Activated CD4-positive, alpha-beta T cell treated with anti-CD3 and anti-CD28 coated beads for 24 hours (primary cell): ENCODE measurements at places on chromosomes 12 and 14.
A peak's percentile ranks its signal among the peaks of the same experiment; 100 is the strongest.

GRCh38 chr12:27982385-27982784 is 9.9 kb upstream of the PTHLH start:
- no peak for DNase-seq

- DNase-seq: no peak
These were observed 344.4 kb downstream of the FUT8 start for GRCh38 chr14:65756880-65757279.

DNA sequence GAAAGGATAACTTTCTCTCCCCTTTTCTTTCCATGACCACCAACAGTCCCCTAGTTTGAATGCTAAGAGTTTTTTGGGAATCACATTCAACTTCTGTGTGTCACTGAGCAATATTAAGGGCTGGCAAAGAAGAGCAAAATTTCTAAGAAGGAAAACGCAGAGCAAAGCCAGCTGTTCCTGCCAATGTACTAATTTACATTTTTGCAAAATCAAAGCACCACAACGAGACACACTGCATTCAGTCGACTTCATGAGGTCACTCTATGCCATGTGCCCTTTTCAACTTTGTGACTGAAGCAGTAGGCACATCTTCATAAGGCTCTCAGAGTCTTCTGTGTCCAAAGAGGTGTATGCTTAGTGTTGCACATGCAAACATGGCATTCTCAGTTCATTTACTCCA is 66.4 kb downstream of the PTPRR start:
- DNase-seq: no peak

DNA sequence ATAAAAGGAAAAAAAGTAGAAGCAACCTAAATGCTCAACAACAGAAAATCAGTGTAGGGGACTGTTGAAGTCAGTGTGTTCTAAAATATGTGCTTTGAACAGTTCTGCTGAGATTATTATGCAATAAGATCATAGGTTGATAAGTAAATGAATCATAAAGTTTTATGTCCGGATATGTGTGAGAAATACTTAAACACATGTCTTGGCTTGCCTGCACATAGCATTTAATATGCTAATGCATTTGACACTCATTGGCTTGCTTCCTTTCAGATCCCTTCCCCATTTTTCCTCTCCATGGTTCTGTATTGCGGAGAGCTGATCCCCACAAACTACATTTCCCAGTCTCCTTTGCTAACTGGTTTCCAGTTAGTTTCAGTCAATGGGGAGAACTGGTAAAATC is 573.8 kb upstream of the TBX3 start:
- DNase-seq: no peak

DNA sequence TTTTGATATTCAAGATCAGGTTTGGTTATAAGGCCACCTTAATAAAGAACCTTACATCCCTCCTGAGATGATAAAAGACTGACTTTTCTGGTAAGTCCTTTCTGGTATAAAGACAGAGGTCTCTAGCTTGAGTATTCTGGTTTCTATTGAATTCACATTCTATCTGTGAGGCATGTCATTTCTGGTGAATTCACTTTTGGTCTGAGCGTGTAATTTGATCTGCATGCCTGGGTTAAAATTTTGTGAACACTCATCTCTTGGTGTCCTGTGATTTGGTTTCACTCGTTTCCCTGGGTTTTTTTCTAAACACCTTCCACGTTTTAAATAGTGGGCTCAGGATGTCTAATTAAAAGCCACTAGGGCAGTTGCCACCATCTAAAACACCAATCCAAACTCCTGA is 12.2 kb downstream of the EIF5 start:
- no peak for DNase-seq

GRCh38 chr12:34186492-34186891 is 164.2 kb downstream of the ALG10 start:
- DNase-seq: no peak

DNA sequence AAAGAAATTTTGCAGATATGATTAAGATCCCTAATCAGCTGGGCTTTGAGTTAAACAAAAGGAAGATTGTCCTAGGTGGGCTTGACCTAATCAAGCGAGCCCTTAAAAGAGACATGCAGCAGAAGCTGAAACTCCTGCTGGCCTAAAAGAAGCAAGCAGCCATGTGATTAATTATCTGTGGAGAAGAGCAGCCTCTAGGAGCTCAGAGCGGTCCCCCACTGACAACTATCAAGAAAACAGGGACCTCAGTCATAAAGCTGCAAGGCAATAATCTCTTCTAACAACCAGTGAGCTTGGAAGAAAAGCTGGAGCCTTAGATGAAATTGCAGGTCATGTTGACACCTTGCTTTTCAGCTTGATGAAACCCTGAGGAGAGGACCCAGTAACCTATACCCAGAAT is 288.9 kb upstream of the CLEC14A start:
- DNase-seq: no peak

DNA sequence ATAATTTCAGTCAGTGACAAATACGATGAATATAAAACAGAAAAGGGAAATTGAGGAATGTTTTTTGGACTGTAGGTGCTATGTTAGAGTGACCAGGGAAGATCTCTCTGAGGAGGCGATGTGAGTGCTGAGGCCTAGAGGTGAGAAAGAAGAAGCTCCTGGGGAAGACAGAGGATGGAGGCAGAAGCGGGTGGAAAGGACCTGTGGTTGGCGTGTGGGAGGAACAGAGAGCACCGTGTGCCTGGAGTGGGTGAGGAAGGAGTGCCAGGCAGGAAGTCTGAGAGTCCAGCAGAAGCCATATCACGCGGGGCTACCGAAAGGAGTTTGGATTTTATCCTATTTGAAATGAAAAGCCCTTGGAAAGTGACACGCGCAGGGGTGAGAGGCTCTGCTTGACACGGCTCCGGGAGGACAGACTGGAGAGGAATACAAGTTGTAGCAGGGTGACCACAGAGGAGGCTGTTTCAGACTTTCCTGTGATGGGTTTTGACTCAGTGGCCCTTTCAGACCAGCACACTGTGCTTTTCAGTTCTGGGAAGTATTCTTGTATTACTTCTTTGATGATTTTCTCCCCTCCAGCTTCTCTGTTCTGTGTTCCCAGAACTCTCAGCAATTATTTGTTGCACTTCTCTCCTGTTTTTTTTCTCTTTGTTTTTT is 96.9 kb downstream of the VRK1 start:
- no peak for DNase-seq

DNA sequence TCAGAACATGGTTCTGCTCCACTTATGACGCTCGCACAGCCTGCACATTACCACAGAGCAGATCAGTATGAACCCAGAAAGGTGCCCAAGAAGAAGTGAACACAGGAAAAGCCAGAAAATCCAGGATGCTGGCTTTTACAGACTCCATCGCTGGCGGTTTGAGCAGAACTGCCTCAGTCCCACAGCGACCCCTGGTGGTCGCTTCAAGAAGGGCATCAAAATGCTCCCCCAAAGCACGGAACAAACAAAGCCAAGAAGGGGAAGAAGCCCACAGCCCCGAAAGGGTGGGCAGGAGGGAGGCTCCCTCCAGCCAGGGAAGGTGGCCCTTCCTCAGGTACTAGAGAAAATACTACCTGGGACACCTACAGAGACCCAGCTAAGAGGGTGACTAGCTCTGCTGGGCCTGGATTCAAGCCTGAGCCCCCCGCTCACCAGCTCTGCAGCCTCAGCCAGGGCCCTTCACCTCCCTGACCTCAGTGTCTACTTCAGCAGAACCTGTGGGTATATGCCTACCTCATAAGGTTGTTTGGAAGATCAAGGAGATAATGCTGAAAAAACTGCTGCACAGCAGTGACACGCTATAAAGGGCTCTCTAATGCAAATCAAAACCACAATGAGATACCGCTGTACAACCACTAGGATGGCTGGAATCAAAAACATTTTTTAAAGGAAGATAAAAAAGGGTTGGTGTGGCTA is 98.1 kb downstream of the NCOR2 start:
- no peak for DNase-seq

- no peak for DNase-seq
These were observed 13.8 kb downstream of the ACTN1 start for GRCh38 chr14:68965261-68965761.

DNA sequence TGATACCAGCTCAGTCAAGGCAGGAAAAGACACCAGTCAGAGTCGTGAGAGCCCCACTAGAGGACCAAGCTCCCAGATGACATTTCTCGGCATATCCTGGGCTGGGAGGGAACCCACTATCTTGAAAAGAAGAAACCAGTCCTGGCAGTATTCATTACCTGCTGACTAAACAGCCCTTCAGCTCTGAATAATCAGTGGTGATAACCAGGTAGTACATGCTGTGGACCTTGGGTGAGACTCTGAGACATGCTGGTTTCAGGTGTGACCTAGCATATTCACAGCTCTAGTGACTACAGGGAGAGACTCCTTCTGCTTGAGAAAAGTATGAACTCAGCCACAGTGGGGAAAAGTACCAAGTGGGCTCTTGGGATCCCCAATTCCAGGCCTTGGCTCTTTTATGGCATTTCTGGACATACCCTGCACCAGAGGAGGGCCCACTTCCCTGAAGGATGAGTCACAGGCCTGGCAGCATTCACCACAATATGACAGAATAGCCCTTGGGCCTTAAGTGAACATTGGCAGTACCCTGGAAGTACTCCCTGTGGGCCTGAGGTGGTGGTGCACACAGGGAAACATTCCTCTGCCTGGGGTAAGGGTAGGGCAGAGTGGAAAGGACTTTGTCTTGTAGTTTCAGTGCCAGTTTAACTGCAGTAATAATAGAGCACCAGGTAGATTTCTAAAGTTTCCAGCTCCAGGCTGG is 82.6 kb upstream of the SLC38A4 start:
- no peak for DNase-seq

GRCh38 chr12:126944684-126945083 is 1322.3 kb upstream of the TMEM132C start:
- DNase-seq: no peak

GRCh38 chr12:65607401-65607841 is 216.9 kb upstream of the HMGA2 start:
- DNase-seq: no peak

GRCh38 chr14:60658909-60659585 is 9.8 kb upstream of the SIX1 start:
- DNase-seq: no peak

DNA sequence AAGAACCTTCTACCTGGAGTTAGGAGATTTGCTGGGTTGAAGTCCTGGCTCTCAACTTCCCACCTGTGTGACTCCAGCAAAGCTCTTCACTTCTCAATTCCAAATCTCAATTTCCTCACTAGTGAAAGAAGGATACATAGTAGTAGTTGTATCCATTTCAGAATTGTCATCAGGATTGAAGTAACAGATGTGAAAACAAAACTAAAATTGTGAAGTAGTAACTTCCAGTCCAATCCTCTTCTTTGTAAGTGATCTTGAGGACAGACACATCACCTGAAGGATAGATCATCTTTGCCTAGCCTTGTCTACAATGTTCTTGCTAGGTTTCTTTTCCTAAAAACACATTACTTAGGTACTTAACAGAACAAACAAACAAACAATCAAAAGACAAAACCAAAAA is 1.2 kb upstream of the LRRK2 start:
- no peak for DNase-seq

- DNase-seq: no peak
These were observed 3.3 kb downstream of the PRICKLE1 start for GRCh38 chr12:42586268-42586667.

GRCh38 chr14:60163693-60164092 is 1.5 kb downstream of the DHRS7 start:
- DNase-seq: no peak

DNA sequence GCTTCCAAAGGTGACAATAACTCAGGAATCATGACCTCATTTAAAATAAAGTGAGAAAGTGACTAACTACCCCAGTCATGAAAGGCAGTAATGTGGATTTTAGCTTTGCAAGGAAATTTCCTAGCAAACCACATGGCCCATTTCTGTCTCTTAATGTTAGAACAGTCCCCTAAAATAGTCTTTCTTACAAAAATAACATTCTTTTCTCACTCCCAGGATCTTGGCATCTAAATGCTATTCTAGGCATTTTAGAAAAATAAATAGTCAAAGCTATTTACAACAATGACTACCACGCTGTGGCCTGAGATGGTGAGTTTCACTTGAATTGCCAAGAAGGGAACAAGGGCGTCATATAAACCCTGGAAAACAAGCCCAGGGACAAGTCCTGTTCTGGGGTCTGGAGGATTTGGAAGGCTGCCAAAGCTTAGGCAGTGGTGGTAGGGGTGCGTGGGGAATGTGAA is 101.2 kb upstream of the CCDC175 start:
- no peak for DNase-seq

GRCh38 chr12:82644896-82645295 is 41.8 kb upstream of the TMTC2 start:
- DNase-seq: no peak

DNA sequence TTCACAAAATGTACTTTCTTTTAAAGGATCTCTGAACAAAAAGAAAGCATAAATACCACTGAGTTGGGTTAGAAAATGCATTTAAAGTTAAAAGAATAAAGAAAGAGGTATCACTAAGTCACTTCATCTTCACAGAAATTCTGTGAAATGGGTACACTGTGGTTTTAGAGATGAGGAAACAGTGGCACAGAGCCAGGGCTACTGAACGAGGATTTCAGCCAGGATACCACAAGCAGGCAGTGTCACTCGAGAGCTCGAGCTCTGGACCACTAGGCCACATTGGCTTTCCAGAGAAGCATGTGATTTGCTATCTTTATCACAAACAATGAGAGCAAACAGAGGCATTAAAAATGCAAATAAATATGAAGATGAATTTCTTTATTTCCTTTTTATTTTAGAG is 51.0 kb downstream of the WDHD1 start:
- no peak for DNase-seq

- peak; percentile 65 for DNase-seq
These were observed 10.3 kb downstream of the EXOC3L4 start for GRCh38 chr14:103104654-103105452.

DNA sequence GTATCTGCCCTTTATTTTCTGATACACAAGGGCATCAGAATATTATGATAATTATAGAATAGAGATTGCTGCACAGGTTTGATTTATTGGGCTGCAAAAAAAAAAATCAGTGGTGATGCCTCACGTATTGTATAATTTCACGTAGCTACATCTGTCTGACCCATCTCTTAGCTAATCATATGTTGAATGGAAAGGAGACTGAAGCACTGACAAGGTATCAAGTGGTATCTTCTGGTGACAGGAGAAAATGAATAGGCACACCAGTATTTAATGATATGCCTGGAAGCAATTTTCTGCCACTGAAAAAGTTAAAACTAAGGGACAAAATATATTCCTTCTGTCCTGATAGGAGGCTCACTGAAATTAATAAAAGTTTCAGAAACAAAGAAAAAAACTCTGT is 837.2 kb upstream of the FBXO33 start:
- DNase-seq: no peak
